ENCODE measurements at places on chromosomes 5 and 9.

GRCh38 chr9:104776797-104777196 is 12.9 kb downstream of the NIPSNAP3B start:
- DNase-seq: no peak

DNA sequence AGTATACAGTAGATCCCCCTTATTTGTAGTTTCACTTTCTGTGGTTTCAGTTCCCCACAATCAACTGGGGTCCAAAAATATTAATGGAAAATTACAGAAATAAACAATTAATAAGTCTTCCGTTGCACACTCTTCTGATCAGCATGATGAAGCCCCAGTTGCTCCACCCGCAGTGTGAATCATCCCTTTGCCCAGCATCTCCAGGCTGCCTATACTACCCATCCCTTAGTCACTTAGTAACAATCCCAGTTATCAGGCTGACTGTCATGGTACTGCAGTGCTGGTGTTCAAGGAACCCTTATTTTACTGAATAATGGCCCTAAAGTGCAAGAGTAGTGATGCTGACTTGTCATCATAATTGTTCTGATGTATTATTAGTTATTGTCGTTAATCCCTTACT is 28.9 kb downstream of the SHC3 start:
- no peak for DNase-seq

DNA sequence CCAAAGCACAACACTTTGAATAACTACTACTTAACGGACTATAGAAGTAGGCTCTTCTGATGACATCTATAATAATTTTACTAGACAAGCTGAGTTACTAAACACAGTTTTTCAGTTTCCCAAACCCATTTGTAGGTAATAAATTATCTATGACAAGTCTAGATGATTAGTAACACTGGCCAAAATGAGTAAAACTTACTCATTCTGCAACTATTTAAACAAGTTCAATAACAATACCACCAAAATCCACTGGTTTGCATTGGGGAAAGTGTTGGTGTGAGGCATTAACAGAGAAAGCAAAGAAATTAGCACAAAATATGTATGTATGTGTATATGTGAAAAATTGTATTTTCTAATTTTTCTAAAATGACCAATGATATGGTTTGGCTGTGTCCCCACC is 119.3 kb downstream of the NR2F1-AS1 start:
- no peak for DNase-seq

DNA sequence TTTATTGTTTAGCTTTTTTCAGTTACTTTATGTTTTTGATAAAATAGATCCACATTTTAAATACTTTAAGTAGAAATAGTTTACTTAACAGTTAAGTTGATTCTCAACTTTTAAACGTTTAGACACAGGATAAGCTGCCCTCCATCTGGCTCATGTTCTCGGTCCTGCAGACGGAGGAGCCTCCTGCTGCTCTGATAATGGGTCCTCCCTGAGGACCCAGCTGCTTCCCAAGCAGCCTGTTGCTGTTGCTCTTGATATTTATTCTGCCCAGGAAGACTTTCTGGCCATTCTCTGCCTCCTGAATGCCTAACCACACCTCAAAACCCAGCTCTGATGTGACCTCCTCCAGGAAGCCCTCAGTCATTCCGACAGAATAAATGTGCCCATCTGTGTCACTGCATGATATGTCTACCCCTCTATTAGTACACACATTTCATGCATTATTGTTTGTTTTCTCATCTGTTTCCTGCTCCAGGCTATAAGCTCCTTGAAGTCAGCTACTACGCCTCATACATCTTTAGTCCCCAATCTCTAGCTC is 267.2 kb upstream of the MSX2 start:
- no peak for DNase-seq

- no peak for DNase-seq
Observed at GRCh38 chr5:167765352-167765751, 526.1 kb upstream of the WWC1 start.
